Stimulated activated CD4-positive, alpha-beta T cell treated with anti-CD3 and anti-CD28 coated beads, Interleukin-15, amount 100 ng/mL, for 48 hours (primary cell): ENCODE measurements at places on chromosomes 1 and 21.

- DNase-seq: no peak
These were observed 137.4 kb upstream of the USP25 start for GRCh38 chr21:15592271-15592860.

GRCh38 chr21:34307991-34308532 lies 55.7 kb upstream of the KCNE2 start:
- DNase-seq: no peak

DNA sequence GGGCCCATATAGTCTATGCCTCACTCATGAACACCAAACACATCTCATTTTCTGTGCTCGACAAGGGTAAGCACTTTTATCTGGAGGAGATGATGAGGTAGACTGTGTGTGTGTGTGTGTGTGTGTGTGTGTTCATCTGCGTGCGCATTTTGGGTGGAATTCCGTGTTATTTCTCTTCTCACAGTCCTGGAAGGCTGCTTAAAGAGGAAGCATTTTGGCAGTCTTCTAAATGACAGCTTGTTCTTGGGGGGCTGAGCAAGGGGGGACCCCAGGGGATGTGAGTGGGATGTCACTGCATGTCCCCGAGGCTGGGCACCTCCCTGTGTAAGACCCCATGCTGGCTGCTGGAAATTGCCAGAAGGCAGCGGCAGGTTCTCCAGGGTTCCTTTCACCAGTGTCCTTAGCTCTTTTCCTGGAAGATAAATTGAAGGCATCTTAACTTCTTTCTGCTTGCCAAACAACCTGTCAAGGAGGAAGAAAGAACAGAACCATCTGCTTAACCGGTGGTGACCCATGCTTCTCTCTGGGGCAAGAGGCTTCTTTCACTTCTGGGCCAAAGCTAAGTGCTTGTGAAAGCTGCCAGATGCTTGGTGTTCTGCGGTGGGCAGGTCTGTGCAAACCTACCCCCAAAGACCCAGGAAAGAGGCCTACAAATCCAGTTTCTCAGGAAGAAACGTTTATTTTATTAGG lies 9.9 kb upstream of the RD3 start:
- DNase-seq: no peak

DNA sequence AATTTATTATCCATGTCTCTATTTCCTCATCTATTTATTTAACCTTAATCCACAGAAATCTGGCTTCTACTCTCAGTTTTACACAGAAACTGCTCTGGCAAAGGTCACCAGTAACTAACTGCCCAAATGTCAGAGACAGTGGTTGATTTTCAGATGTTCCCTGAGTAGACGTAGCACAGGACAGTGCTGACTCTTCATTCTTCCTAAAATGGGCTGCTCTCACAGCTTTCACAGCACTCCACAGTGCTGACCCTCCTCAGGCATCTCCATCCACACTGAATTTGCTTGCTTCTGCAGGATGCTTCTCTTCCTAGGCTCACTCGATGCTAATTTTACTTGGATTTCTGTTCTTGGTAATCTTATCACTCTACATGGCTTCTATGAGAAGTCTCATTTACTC lies 508.2 kb upstream of the ZRANB2 start:
- no peak for DNase-seq

DNA sequence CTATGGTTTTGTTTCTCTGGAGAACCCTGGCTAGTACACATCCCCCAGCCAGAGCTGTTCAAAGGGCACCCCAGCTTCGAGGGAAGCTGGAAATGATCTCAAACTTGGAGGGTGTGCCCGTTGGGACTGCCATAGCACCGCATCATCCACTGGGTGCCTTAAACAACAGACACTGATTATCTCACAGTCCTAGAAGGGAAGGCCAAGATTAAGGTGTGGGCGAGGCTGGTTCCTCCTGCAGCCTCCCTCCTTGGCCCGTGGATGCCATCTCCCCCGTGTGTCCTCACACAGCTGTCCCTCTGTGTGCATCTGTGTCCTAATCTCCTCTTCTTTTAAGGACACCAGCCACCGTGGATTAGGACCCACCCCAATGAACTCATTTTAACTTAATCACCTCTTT lies 4.2 kb upstream of the IBA57 start:
- DNase-seq: no peak

GRCh38 chr1:32965251-32965747 lies 690 bp upstream of the RNF19B start:
- no peak for DNase-seq
